NCI-H1092 treated with DMSO at 0.1 percent for 48 hours (cell line): ENCODE measurements at places on chromosomes 7 and 10.

- DNase-seq: no peak
These were observed 1.8 kb downstream of the GIMAP5 start for GRCh38 chr7:150739033-150739432.

- no peak for DNase-seq
These were observed 26.2 kb downstream of the CNPY1 start for GRCh38 chr7:155520114-155520513.

GRCh38 chr7:85426487-85426960 lies 239.7 kb upstream of the SEMA3D start:
- DNase-seq: no peak

GRCh38 chr10:77670817-77671443 lies 33.3 kb upstream of the KCNMA1 start:
- DNase-seq: no peak

DNA sequence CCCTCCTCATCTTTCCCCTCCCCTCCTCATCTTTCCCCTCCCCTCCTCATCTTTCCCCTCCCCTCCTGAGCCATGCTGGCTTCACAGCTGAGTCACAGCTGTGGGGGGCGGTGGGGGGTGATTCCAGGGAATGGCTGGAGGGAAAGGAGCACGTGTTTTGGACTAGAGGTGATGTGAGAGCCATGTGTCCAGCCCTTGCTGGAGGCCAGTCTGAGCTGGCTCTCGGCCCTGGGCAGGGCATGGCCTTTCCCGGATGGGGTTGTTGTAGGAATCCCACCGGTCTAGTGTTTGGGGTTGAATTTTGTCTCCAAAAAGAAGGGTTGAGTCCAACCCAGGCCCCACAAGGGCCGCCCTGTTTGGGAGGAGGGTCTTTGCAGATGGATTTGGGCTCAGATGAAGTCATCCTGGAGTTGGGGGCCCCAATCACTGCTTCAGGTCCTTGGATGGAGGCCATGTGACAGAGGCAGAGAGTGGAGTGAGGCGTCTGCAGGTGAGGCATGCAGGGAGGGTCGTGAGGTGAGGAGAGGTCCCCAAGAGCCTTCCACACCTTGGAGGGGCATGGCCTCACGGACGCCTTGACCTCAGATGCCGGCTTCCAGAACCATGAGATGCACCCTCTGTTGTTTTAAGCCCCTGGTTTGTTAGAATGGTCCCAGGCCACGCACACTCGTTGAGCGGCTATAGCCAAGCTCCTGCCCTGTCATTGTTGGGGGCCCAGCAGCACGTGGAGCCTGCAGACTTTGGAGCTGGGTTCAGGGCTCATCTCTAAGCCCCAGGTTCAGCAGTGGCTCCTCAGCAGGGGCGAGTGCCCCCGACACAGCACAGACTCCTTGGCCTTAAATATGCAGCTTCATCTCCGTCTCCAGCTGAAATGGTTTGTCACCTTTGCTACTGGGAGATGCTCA lies 101.6 kb downstream of the DNAJB6 start:
- DNase-seq: no peak

- no peak for DNase-seq
These were observed 31.8 kb downstream of the EZH2 start for GRCh38 chr7:148852272-148852671.

DNA sequence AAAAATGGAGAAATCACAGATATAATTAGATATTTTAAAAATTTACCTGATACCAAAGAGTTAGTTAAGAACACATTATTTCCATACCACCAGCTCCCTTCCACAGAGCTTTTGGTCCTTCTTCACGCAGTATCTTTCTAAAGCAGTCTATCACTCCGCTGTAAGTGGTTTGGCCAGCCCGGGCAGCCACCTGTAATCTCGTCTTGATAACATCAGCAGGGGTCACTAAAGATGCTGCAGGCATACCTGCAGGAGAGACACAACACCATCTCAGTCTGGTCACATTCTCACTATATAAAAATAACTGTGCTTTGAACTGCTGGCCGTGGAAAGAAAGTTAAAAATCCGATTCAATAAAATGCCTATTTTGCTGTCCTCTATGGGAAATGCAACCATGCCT lies 200.1 kb downstream of the SLC25A13 start:
- DNase-seq: no peak

GRCh38 chr10:101631821-101632475 lies 43.8 kb downstream of the DPCD start:
- DNase-seq: no peak

GRCh38 chr7:137345799-137346449 lies 2.4 kb upstream of the PTN start:
- no peak for DNase-seq

DNA sequence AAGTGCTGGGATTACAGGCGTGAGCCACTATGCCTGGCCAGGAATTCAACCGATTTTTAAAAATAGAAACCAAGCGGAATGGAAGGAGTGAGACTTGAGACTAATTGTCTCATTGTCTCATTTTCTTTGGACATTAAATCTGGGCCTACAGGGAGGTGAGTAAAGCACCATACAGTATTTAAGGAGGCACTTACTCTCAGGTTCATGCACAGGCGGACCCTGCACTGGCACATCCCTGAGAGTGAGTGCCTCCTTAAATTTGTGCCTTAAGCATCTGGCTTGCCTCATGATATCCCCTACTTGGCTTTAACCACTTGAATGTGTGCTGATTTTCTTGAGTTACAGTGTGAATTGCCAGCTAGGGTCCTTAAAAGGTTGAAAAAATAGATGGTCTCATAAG lies 10.6 kb downstream of the UBE3C start:
- no peak for DNase-seq

- no peak for DNase-seq
These were observed 831 bp downstream of the ZKSCAN5 start for GRCh38 chr7:99505324-99505662.

DNA sequence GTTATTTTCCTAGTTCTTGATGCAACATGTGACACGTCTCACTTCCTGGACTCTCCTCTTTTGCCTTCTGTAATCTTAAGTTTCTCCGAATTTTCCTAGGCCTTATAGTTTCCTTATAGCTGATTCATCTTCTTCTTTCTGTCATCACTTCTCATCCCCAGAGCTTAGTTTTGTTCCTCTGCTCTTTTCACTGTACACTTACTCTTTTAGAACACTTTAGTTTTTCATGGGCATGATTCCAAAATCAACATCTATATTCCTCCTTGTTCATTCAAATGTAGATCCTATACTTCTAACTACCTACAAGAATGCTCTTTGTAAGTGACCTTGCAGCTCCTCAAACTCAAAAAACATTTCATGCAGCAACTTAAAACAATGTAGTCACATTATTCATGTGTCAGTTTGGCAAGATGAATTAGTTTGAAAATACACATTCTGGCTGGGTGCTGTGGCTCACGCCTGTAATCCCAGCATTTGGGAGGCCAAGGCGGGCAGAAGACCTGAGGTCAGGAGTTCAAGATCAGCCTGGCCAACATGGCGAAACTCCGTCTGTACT lies 13.1 kb upstream of the SLC26A3 start:
- no peak for DNase-seq

DNA sequence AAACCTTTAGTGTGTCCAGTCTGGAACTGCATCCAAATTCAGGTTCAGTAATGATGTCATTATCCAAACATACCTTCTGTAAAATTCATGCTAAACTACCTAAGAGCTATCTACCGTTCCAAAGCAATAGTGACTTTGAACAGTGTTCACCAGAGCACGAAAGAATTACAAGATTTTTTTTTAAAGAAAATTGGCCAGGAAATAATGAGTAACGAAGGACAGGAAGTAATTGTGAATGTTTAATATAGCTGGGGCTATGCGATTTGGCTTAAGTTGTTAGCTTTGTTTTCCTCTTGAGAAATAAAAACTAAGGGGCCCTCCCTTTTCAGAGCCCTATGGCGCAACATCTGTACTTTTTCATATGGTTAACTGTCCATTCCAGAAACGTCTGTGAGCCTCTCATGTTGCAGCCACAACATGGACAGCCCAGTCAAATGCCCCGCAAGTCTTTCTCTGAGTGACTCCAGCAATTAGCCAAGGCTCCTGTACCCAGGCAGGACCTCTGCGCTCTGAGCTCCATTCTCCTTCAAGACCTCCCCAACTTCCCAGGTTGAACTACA lies 694 bp upstream of the FAS start:
- no peak for DNase-seq

- DNase-seq: no peak
These were observed 60.7 kb upstream of the FOXK1 start for GRCh38 chr7:4621396-4621795.
